Suppressor macrophage treated with lipopolysaccharide for 4 hours (primary cell): ENCODE measurements at places on chromosomes 2 and 18.
A peak's percentile ranks its signal among the peaks of the same experiment; 100 is the strongest.

GRCh38 chr2:161250864-161251436, 57.3 kb upstream of the PSMD14 start:
- DNase-seq, result no peak

DNA sequence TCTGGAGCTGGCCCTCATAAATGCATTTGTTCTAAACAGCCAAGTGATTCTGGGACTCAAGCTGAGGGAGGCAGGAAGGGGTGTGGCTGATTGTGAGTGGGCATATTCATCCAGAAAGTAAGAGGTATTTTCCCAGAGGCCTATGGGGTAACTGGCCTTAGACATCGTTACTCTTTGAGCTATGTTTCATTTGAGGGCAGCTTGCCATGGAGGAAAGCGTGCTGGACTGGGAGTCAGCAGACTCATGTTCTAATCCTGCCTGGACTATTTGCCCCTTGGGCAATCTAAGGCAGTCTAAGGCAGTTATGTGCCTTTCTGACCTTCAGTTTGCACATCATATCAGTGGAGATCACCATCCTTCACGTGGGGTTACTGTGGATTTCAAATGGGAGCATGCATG, 93.5 kb upstream of the SLC14A2 start:
- DNase-seq, result peak; percentile 4

DNA sequence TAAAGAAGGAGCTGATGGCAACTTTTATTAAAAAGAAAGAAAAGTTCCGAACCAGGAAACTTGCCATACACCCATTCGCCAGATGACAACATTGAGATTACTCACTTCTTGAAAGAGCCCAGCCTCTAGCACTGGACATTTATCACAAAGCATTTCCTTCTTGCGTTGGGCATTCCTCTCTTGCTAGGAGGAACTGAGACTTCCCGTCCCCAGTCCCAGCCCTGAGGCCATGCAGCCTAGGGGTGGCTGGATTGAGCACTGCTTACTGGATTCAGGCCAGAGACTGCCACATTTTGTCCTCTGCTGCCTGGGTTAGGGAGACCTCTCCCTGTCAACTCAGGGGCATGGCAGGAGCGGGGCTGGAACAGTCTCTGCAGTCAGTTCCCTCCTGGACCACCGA, 80.1 kb downstream of the SDC1 start:
- DNase-seq, result peak; percentile 56

DNA sequence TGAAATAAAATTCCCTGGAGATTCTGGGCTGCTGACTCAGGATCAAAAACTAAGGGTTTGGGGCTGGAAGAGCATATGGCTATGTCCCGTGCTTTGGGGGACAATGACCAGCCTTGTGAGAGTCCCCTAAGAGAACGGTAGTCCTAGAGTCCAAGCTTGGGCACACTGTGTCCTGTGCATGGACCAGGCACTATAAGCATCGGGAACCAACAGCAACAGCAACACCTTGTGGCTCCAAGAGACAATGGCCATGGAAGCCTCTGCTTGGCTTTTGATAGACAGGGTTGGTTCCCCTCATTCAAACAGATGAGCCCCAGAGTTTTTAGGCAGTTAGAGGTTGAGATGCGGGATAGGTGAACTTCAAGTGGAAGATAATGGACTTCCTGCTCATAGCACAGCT, 294.4 kb upstream of the CHAC2 start:
- no peak for DNase-seq

GRCh38 chr2:27915874-27916273, 25.3 kb downstream of the BABAM2 start:
- DNase-seq, result no peak

- no peak for DNase-seq
These were observed 475 bp upstream of the TWIST2 start for GRCh38 chr2:238847419-238847801.

GRCh38 chr2:112204411-112204810, 50.4 kb downstream of the ZC3H8 start:
- DNase-seq, result no peak

GRCh38 chr2:120803764-120804335, 68.2 kb downstream of the GLI2 start:
- DNase-seq, result no peak

DNA sequence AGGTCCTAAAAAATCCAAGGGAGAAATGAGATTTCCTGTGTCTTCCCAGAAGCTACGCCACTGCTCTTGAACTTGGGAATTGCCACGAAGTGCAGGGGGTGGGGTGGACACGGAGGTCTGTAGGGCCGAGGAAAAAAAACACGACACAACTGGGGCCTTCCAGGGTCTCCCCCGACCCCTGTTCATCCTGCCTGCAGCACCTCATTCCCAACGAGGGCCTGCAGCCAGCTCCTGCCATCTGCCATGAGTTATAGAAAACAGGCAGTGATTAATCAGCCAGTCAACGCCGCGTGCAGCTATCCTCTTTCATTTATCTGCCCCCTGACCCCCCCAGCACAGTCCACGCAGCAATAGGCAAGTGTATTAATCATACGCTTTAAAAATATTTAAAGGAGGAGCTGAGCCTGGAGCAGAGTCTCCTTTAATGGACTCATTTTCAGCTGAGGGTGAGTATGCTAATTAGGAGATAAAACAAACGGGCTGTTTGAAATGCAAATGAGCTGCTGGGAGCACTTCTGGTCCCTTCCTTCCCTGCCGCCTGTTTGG, 209.9 kb downstream of the TFCP2L1 start:
- DNase-seq, result peak; percentile 57

- peak; percentile 61 for DNase-seq
These were observed 18.2 kb downstream of the CDKL4 start for GRCh38 chr2:39225567-39225966.

DNA sequence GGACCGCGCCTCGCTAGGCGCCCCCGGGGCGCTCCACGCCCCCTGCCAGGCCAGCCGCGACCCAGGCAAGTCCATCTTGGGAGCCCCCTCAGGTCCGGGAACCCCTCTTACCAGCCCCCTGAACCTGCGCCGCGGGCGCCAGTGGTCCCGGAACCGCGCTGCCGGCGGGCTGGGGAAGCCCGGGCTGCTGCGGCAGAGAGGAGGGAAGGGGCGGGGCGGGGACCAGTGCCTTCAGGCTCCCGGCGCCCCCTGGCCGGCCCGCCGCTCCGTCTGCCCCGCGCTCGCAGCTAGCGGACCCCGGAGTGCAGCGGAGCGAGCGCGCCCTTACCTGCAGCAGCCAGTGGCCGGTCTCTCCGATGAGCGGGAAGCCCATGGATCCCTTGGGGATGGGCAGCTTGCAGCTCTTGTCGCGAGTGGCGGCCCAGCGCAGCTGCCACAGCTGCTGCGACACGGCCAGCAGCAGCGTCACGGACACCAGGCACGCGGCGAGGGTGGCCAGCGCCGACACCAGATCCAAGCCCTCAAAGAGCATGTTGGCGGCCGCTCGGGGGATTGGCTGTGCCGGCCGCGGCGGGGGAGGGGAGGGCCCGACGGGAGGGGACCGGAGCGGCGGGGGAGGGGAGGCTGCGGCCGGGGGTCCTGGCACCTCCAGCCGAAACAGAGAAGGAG, at the start of gene CYP26B1:
TSS of gene CYP26B1 (minus strand) at position 560 of the 669 bp plus-strand sequence. CDS start at position 532, 28 bp downstream.
- DNase-seq, result no peak

GRCh38 chr2:147182260-147182659, 662.6 kb upstream of the ACVR2A start:
- DNase-seq, result no peak

- no peak for DNase-seq
These were observed 80.5 kb downstream of the GALNT14 start for GRCh38 chr2:31057691-31058090.

GRCh38 chr2:176134035-176134434, 4.5 kb downstream of the HOXD8 start:
- no peak for DNase-seq

DNA sequence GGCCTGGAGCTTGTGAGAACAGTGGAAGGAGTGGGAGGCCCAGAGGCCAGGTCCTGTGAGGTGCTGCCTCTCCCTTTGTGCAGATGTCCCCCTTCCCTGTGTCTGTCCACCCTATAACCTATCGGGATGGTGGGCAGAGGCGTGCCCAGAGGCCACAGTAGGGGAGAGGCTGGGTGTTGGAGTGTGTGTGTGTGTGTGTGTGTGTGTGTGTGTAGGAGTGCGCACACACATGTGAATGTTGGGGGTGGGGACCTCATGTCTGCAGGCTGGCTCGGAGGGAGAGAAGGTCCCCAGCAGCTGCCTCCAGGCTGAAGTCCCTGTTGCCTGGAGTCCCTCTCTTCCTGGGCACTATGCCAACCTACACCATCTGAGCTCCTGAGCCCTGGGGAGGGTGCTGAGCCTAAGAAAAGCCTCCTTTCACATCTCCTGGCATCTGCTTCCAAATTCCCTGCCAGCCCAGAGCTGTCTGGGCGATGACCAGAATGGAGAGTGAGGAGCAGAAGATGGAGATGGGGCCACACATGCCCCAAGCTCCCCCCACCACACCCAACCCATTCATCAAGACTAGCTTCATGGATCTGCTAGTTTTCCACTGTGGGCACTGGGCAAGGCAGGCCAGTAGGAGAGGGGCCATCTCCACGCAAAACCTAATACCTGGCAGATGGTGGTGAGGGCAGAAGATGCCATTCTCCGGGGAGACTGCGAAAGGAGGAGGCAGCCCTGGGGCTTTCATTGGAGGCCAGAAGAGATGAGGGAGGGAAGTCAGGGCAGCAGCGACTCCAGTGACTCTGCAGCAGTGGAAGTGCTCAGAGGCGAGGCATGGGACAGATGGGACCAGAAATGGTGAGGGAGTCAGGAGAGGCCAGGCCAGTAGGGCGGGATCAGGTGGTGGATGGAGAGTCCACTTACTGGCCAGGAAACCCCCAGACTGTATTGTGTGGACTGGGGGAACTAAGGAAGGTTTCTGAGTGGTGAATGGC, 20.3 kb downstream of the KCNK3 start:
- DNase-seq, result no peak

GRCh38 chr2:225355788-225356187, 43.7 kb upstream of the NYAP2 start:
- DNase-seq, result no peak

GRCh38 chr2:3377279-3377611, 373 bp downstream of the EIPR1 start:
- DNase-seq, result peak; percentile 49

- no peak for DNase-seq
These were observed 46.6 kb upstream of the RHOB start for GRCh38 chr2:20400306-20400705.

DNA sequence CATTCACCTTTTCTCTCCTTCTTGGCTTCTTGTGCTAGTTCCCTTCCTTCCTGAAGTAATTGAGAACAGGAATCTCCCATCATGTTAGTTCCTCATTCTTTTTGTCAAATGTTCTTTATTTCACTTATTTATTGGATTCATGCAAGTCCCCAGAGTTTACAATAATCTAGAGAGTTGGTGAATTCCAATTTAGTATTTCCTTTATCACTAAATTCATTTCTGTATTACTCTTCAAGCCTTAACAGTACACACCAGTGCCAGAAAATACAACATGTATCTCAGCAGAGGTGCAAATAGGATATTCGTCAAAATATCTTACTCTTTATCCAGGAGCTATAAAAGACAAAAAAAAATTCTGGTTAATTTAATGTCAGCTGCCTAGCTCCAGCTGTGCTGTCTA, 121.9 kb upstream of the SETBP1 start:
- DNase-seq, result no peak

GRCh38 chr2:198788676-198789075, 669.1 kb downstream of the SATB2 start:
- no peak for DNase-seq

DNA sequence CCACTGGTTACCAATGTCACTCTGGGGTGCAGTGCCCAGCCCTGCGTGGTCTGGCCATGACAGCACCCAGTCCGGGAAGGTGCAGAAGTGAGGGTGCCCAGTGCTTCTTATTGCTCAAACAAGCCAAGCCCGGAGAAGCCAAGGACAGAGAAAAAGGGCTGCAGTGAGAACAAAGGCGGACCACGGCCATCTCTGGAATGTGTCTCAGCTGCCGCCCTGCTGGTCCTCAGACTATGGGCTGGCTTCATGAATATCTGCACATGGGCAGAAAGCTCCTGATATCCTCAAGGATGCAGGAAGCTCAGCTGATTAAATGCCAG, 28.7 kb downstream of the COPS9 start:
- DNase-seq, result no peak

GRCh38 chr2:218782528-218782844, 539 bp downstream of the CYP27A1 start:
- no peak for DNase-seq

GRCh38 chr18:57107140-57107832, 39.6 kb upstream of the BOD1L2 start:
- DNase-seq, result peak; percentile 39

DNA sequence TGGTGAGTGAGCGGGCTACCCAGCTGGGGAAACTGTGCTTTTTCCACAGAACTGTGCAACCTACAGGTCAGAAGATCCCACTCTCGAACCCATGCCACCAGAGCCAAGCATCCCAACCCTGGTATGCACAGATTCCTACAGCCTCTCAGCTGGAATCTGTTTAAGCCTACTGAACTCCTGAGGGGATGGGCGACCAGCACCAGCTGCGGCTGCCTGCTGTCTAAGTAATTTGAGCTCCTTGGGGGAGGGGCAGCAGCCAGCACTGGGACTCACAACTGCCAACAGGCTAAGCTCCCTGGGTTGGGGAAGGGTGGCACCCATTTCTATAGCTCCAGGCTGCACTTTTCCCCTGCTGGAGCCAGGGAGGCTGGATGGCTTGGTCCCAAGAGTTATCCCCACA, 11.8 kb downstream of the CYP27C1 start:
- no peak for DNase-seq

- DNase-seq, result peak; percentile 71
These were observed 6.6 kb upstream of the CAB39 start for GRCh38 chr2:230706053-230706521.

DNA sequence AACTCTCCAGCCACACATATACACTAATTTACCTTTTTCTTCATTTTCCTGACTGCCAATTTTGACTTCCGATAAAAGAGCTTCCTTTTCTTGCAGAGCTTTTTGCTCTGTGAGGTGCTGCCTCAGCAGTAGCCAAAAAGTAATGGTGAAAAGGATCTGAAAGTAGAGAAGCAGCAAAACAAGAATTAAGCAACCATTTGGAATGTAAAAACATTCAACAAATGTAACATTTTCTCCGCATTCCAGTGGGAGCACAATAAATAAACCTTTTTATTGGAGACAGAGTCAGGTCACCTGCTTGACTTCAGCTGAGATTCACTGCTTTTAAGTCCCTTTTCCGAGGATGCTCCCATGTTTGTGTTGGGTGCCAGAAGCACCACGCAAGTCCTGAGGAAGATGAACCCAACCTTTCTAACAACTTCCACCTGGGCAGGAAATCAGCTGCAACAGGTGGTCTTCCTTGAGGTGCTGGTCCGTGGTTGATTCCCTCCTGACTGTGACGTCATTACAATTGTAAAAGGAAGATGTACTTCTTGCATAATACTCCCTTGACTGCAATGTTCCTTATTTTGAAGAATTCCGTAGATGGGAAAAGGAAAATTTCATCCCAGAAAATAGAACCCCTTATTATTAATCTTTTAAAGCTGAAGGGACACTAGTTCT, 265.5 kb downstream of the NAPG start:
- peak; percentile 25 for DNase-seq

GRCh38 chr2:98314251-98314650, 32.0 kb upstream of the CNGA3 start:
- no peak for DNase-seq

DNA sequence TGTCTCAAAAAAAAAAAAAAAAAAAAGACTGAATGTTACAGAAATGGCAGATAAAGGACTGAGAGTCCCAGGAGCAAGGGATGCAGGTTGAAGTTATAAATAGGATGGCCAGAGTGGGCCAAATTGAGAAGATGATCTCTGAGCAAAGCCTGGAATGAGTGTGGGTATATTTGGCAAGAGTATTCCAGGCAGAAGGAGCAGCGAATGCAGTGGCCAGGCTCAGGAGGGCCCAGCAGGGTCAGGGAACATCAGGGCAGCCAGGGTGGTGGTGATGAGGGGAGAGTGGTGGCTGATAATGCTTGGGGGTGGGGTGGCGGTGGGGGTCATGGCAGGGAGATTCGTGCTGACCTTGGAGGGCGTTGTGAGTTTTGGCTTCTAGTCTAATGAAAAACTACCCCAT, 141.3 kb upstream of the AGAP1 start:
- DNase-seq, result no peak
